ENCODE measurements at places on chromosomes 12 and 14. TPM values are rescaled to one million over a fixed set of nuclear protein-coding genes. Genes with fewer than 3 reads are reported as not detected.

ASB2 gene
- total RNA-seq = 60.0 TPM

FAR2 gene
- 10.3 TPM for total RNA-seq

NRIP2 gene
- total RNA-seq = 3.7 TPM

EAPP gene
- total RNA-seq = 30.9 TPM

SYT1 gene
- total RNA-seq = 2.6 TPM

KRT74 gene
- total RNA-seq = not detected

TULP3 gene
- total RNA-seq = 23.6 TPM

GDF3 gene
- not detected for total RNA-seq

IRAK3 gene
- total RNA-seq = 24.3 TPM

CLEC6A gene
- not detected for total RNA-seq

CLEC9A gene
- not detected for total RNA-seq

ITGA5 gene
- total RNA-seq = 1,151 TPM

GPN3 gene
- total RNA-seq = 18.2 TPM

TMCC3 gene
- 10.3 TPM for total RNA-seq

TAS2R46 gene
- 2.4 TPM for total RNA-seq

GRCh38 chr12:94488463-94488862 lies 28.8 kb upstream of the CEP83 start:
- no peak for DNase-seq

- no peak for DNase-seq
Observed at GRCh38 chr14:94462763-94463572, 10.4 kb upstream of the SERPINA11 start.

DNA sequence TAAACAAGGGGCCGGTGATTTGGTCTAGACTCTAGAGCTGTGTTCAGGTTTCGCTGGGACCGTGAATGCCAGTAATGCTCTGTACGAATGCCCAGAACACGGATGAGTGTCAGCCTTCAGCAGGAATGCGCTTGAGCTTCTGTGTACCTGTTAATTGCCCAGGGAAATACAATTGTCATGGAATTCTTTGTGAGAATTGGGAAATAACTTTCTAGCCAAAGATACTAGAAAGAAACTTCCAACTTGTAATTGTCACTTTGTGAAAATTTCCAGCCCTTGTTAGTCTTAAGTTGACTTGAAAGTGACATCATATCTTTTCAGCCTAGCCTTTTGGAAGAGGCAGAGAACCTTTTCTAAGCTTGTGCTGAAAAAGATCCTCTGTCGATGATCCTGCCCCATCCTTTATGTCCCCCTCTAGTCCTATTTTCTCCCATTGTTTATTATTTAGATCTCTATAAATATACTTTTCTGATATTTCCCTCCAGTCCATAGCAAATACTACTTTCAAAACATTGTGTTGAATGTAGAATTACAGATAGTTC lies 2.7 kb downstream of the CHST11 start:
- no peak for DNase-seq

GRCh38 chr14:76581592-76581991 lies 179.7 kb upstream of the VASH1 start:
- no peak for DNase-seq

DNA sequence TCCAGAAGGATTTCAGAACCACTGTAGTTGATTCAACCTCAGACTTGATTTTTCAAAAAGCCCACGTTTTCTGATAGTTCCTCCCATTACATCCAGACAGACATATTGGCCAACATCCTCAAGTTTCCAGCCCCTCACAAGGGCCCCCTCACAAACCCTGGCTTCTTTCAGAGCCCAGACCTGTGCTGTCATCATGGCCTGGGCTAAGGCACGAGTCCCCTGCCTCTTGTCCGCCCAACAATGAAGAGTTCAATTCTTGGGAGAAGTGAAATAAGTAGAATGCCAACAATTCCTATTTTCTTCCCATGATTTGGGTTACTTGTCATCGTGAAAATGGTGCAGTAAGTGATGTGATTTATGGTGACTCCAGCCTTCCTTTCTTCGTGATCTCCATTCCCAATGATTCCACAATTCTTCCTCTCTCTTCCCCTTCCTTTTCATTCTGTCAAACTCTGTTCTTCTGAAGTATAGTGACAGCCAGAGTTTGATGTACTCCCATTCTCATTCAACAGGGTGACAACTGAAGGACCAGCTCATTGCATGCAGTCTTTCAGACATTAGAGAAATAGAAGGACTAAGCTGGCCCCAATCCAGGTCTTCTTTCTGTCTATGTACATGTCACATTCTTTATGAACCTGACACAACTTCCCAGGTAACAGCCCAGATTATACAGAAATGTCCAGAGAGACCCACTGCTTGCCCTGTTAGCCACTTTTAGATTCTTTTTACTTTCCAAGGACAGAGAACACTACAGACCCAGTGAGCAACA lies 29.2 kb downstream of the SPTB start:
- DNase-seq = no peak

DNA sequence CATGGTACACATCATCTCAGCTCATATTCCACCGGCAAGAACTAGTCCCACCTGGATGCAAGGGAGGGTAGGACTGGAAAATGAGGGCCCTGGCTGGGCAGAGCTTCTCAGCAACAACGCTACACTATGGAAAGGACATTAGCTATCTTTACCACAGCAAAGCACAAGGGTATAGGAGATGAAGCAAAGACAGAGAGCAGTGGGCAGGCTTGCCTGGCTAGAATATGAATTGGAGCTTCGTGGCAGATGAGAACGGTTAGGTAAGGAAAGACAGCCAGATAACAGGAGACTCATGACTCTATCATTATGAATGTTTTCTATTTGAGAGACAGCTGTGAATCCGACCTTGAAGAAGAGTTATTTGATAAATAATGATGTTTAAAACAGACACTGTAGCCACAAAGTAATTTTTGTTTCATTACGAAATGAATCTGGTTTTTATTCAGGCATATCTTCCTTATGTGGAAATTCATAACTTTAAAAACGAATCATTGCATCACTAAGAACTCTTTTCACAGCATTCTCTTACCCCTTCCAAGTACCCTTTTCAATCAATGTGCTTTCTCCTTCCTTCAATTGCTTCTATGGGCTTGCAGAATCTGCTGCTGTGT lies 59.1 kb upstream of the PCED1B start:
- DNase-seq = no peak

DNA sequence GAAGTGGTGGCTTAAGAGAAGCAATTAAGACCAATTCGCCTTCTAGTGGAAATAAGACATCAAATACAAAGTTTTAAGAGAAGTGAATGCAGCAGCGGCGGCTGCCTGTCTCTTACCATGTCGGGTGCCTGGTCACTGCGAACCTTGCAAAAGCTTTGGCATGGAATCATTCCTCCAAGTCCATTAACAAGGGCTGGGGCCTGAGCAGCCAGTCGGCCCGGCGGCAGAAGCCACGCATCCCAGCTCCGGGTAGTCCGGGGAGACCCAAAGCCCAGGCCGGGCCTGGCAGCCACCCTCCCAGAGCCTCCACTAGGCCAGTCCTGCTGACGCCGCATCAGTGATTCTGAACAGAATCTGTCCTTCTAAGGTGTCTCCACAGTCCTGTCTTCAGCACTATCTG lies 321.0 kb downstream of the TMEM121 start:
- no peak for DNase-seq

DNA sequence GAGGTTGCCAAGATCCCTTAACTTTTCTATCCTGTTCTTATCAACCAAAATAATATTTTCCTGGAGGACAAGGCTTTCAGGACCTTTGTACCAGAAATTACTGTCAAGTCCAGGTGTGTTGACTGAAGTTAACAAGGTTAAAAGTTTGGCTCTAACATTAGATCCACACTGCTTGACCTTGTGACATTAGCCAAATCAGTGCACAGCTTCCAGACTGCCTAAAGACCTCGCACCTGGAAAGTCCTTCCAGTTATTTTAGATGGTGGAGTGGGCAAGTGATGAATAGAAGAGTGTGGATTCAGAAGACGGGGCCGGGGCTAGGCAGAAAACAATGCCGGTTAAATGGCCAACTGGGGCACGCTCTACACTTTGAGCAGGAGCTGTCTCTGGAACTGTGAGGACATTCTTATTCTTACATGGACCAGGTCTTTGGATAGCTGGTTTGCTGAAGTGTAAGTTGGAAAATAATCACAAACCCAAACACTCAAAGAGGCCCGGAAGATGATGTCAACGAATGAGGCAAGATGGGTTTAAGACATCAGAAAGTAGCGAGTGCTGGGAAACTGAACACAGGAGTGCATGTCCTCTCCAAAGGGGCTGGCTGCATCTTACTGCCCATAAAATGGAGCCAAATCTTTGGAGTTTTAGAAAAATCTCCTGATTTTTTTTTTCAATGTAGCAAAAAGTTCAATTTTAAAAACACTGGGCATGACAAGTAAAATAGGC lies 56.3 kb downstream of the NIN start:
- no peak for DNase-seq

- no peak for DNase-seq
Observed at GRCh38 chr12:87775051-87775450, 254.2 kb downstream of the C12orf50 start.

- no peak for DNase-seq
Observed at GRCh38 chr14:50778721-50779483, 52.1 kb downstream of the NIN start.

DNA sequence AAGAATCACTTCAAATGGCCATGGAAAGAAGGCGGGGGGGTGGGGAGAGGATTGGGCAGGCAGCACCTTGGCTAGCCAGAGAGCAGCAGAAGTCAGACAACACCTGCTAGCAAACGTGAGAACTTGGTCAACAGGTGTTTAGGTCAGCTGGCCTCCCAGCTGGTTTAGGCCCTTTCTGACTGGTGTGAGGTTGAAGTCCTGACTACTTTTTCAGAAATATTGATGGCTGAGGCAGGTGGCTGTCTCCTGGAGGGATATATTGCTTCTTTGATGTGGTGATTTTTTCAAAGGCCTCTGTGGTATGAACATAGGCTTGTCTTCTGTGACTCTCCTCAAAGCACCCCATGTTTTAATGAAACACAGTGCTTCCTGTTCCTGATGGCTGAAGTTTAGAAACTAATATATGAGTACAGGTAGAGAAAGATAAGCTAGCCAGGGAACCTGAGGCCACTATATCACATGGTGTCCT lies 238.2 kb upstream of the SSTR1 start:
- no peak for DNase-seq

DNA sequence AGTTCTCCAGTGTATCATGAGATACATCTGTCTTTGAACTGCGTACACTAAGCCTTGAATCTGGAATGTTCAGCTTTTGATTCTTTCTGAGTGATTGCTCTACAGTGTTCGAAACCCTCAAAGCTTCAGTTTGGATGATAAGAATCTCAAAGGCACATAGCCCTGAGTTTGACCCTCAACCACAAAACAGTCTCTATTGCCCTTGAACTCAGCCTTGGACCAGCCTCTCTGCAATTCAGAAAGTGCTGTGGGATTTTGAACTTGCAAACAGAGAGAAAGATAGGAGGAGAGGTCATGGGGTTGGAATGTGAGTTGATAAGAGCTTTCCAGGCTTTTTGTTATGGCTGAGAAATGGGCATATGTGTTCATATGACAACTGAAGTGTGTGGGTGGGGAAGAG lies 100.3 kb downstream of the MYRFL start:
- DNase-seq = no peak

DNA sequence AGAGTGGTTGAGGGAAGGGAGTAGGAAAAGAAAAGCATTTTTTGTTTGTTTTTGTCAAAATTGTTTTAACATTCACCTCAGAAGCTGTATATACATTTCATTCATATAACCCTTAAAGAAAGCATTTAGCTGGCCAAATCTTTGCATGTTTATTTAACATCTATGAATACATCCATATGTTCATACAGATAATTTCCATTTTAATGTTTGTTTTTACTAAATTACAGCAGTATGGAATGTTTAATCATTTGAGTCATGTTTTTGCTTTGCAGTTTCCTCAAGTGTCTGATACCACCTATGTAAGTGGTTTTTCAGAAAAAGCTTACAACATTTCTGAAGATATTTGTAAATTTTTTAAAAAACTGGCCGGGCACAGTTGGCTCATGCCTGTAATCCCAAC lies 84.3 kb upstream of the ATF1 start:
- DNase-seq = no peak

- no peak for DNase-seq
Observed at GRCh38 chr12:80445083-80445793, 1.2 kb downstream of the PTPRQ start.

DNA sequence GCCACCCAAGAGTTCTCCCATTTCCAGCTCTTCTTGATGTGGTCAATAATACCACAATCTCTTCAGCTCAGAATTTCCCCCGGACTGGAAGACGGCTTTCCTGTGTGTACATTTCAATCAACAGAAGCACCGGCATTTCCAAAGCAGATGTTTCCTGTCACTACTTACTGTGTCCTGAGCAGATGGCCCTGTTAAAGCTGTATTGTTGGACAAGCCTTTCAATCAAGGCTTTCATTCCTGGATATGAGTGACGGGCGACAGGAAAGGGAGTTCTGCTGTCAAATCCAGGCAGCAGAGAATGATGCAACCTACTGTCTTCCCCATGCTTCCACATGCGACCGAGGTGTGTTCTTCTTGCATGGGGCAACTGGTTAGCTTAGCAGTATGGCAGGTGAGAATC lies 76.4 kb upstream of the CCDC60 start:
- no peak for DNase-seq

- DNase-seq = no peak
Observed at GRCh38 chr12:76536546-76536945, 23.0 kb downstream of the OSBPL8 start.

GRCh38 chr12:45336762-45337596 lies 121.1 kb downstream of the ANO6 start:
- DNase-seq = no peak

DNA sequence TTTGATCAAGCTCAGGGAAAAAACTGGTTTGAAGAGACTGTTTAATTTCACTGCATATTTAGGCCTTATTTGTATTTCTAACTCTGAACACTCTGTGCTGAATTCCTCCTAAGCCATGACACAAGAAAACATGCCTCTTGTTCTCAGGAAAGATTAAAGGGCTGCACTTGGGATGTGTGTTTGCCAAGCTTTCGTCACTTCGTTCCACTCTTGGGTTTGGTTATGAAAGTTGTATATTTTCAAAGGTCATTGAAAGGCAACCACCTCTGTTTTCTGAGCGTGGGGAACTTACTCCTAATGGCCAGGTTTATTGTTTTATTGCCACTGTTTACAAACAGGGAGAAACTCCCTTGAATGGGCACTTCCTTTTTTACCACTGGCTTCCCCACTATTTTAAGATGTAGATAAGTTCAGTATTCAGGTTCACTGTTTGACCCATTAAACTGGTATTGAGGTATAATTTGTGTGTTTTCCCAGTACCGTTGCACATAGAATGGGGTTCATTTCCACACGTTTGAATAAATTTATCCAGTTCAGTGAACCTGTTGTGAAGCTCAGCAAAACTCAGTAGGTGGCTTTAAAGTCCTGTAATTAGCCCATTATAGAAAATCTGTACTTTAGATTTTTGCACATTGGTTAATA lies 65.3 kb downstream of the NKX2-1 start:
- no peak for DNase-seq

- DNase-seq = no peak
Observed at GRCh38 chr12:63410197-63410596, 258.1 kb downstream of the DPY19L2 start.

DNA sequence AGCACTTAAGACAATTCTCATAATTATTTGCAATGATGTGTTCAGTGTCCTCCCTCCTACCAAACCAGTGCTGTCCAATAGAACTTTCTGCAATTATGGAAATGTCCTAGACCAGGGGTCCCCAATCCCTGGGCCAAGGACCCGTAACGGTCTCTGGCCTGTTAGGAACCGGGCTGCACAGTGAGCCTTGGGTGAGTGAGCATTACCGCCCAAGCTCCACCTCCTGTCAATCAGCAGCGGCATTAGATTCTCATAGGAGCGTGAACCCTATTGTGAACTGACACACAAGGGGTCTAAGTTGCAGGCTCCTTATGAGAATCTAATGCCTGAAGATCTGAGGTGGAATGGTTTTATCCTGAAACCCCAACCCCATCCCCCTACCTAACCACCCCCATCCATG lies 3.9 kb downstream of the SVOP start:
- no peak for DNase-seq

Measured in posterior vena cava (tissue), 2 donors.